ENCODE measurements at places on chromosomes 3 and 15.

DNA sequence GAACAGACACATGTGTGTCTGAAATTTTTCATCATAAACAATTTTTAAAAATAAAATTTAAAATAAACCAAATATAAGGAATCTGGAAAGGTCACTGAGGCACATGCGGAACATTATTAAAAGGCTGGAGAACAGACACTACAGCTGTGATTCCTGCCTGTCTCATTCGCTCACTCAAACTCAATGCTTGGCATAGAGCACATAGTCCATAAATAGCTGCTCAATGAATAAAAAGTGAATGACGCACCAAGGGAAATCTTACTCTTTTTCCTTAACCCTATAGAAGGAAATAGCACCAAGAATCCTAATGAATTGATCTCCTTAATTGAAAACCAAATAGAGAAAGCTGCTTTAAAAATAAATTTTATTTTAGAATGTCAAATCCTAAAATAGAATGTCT, 98.4 kb downstream of the FSIP1 start:
- no peak for DNase-seq

DNA sequence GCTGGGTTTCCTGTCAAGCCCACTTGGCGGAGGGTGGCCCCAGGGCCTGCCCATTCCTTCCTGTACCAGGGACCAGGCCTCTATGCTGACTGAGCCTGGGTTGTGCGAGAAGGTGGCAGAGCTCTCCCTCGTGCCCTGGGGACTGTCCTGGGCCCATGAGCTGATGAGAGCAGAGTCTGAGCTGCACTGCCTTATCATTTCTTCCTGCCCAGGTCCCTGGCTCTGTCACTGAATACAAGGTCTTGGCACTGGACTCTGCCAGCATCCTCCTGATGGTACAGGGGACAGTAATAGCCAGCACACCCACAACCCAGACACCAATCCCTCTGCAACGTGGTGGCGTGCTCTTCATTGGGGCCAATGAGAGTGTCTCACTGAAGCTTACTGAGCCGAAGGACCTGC, 7.5 kb downstream of the MPI start:
- no peak for DNase-seq

- no peak for DNase-seq
Observed at GRCh38 chr3:138314751-138315150, 14.9 kb downstream of the NME9 start.

DNA sequence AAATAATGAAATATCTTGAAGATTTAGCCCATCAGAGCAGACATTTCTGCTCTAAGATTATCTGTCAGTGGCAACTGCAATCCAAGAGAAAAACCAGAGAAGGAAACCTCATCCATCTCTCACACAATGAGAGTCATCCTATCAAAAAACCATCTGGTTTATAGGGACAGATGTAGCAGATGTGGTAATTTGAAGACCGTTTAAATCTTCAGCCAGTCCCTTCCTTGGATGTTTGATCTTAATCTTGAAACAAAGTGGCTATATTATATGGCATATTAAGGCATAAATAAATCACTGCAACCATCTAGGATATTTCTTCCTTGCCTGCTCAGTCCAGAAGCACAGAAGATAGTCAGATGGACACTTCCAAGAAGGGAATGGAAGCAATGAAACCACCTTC, 305.3 kb downstream of the MAGI1 start:
- DNase-seq = no peak

DNA sequence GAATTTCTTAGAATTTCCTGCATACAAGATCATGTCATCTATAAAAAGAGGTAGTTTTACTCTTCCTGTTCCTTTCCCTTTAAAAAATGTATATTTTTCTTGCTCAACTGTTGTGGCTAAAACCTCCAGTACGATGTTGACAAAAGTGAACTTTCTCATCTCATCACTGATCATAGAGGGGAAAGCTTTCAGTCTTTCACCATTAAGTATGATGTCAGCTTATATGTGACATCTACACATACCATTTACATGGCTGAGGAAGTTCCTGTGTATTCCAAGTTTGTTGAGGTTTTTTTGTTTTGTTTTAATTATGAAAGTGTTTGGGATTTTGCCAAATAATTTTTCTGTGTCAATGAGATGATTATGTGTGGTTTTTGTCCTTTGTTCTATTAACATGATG, 173.6 kb downstream of the PLD1 start:
- DNase-seq = no peak

- no peak for DNase-seq
Observed at GRCh38 chr3:109057056-109057455, 60.9 kb downstream of the MORC1 start.

DNA sequence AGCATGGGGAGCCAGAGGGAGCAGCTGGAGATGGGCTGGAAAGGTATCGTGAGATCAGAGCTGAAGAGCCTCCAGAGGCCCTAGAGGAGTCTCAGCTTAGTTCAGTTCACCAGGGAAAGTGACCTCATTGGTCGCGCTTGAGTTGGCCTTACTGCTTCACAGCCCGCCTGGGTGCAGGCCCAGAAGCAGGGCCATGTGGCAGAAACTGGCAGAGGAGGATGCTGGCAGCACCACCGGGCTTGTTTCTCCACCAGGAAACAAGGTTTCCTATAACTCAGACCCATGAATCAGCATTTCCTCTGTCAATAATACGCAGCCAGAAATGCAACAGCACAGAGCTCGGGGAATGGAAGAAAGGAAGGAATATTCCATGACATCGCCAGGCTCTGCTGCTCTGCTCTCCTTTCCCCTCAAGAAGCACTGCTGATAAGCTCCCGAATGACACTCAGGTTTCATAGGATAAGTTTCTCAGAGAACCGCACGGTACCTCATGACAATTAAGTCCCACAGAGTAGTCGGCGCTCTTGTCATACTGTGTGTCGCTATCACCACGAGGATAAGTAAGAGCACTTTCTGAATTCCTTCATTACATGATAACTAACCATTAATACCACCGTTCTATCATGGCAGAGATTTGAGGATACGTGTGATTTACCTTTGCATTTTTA, 147.1 kb upstream of the LPP start:
- DNase-seq = peak; percentile 61

DNA sequence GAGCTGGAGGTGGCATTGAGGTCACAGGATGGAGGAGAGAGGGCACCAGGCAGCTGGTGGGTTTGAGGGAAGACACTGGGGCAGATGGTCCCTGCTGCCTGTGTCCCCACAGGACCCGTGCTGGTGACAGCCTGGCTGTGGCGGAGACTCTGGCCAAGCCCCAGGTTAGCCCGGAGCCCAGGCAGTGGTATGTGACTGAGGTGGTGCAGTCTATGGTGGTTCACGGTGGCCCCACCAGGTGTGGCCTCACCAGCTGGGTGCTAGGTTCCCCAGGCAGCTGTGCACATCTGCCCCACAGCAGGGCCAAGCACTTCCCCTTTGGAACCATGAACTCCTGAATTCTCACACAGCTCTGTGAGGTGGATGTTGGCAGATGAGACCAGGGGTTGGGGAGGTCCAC, 15.4 kb downstream of the PLXNA1 start:
- DNase-seq = no peak

GRCh38 chr3:195715134-195715533, 5.6 kb upstream of the MUC20 start:
- no peak for DNase-seq

DNA sequence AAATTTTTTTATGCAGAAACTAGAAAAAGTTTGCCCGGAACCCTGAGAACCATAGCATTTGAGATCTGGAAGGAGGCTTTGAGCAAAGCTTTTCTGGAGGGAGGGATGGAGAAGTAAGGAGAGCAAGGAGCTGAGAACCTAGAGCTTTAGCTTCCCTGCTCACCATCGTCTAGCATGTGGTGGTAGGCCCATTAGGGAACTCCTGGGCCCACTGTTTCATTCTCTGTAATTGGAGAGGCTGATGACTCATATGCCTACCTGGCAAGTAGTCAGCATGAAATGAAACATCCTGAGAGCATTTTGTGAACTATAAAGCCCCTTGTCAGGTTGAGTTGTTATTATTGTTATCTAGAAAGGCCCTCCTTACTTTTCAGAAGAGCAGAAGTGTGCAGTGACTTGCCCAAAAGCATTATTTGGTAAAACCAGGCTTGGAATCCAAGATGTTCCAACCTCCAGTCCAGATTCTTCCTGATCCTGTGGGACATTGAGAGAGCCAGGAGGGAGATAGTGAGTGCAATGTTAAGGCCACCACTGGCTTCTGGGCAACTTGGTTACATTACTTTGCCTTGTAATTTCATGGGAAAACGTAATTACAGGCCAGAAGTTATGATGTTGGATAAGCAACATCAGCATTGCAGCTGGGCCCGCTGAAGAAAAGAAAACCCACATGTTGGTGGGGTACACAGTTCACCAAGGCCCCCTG, 104.5 kb upstream of the BFSP2 start:
- no peak for DNase-seq

- no peak for DNase-seq
Observed at GRCh38 chr15:51262463-51262862, 75.9 kb downstream of the CYP19A1 start.

GRCh38 chr15:79401301-79401700, 30.8 kb upstream of the MINAR1 start:
- DNase-seq = no peak

GRCh38 chr15:96363707-96364106, 33.2 kb downstream of the NR2F2 start:
- no peak for DNase-seq

- no peak for DNase-seq
Observed at GRCh38 chr3:173945170-173945569, 547.6 kb downstream of the NLGN1 start.

- DNase-seq = no peak
Observed at GRCh38 chr15:81744364-81744763, 301.5 kb downstream of the MEX3B start.

GRCh38 chr3:39282057-39282456, 2.2 kb upstream of the CX3CR1 start:
- DNase-seq = no peak

DNA sequence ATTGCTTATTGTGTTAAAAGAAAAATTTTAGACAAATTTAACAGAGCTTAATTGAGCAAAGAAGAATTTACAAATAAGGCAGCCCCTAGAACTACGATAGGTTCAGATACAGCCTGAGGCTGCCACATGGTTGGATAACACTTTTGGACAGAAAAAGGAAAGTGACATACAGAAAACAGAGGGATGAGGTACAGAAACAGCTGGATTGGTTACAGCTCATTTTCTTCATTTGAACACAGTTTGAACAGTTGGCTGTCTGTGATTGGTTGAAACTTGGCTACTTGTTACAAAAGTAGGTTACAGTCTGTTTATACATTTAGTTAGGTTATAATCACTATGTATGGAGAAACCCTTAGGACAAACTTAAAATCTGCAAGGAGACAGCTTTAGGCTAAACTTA, 46.0 kb downstream of the STARD9 start:
- no peak for DNase-seq

- DNase-seq = no peak
Observed at GRCh38 chr3:160022068-160022467, 33.4 kb downstream of the IL12A start.

GRCh38 chr3:9951126-9951525, 1.1 kb downstream of the PRRT3 start:
- no peak for DNase-seq

- no peak for DNase-seq
Observed at GRCh38 chr3:180185650-180186049, 148.9 kb upstream of the PEX5L start.

- DNase-seq = no peak
Observed at GRCh38 chr15:60340207-60340921, 57.4 kb downstream of the ANXA2 start.

- no peak for DNase-seq
Observed at GRCh38 chr3:122003606-122004005, 18.4 kb downstream of the ILDR1 start.

DNA sequence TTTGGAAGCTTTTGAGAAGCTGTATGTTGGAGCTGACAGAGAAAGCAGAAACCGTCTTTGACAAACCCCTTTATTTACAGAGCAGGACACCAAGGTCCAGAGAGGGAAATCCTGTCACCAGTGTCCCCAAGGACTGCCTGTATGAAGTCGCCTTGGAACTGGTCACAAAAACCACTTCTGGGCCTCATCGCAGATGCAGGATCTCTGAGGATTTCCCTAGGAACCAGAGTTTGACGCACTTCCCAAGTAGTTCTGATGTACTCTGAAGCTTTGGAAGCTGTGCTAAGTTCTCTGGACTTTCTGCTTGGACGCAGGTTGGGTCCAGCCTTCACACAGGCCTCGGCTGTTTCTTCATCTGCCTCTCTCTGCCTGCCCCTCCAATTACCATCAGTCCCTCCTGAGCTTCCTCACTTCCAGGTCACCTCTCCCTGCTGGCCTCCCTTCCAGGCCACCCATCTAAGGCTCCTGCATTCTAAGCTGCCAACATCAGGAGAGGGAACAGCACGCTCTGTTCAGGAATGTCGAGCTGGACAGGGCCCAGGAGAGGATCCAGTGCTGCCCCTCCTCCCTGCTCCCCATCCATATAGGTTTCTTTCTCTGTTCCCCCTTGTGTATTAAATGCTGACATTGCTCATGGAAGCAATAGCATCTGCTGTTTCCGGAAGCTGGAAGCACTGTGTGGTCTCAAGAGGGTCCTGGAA, 270.8 kb downstream of the OPA1 start:
- DNase-seq = no peak

- no peak for DNase-seq
Observed at GRCh38 chr15:52559575-52559974, 9.3 kb downstream of the ARPP19 start.

GRCh38 chr3:97177242-97177641, 362.8 kb downstream of the EPHA6 start:
- no peak for DNase-seq

- no peak for DNase-seq
Observed at GRCh38 chr3:116453666-116454346, 8.5 kb upstream of the LSAMP start.

DNA sequence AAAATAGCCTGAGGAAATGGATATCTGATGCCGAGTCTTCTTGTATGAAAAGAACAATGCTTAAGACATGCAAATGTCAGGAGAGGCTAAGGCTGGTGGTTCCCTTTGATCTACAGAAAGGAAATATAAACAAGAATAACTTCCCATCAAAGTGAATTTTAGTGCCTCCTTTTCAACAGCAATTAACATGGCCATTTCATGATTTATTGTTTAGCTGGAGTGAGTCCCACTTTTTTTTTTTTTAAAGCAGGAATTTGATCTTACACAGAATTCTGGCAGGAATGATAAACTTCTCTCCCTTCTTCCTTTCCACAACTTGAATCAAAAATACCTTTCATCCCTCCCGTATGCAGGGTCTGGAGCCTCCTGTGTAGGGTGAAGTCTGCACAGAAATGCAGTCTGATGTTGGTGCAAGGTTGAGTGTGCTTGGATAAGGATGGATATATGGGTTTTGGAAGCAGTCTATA, 287.0 kb downstream of the MEX3B start:
- DNase-seq = no peak

Data from NCI-H510A (cell line).